ENCODE measurements at places on chromosomes 11 and 22.

DNA sequence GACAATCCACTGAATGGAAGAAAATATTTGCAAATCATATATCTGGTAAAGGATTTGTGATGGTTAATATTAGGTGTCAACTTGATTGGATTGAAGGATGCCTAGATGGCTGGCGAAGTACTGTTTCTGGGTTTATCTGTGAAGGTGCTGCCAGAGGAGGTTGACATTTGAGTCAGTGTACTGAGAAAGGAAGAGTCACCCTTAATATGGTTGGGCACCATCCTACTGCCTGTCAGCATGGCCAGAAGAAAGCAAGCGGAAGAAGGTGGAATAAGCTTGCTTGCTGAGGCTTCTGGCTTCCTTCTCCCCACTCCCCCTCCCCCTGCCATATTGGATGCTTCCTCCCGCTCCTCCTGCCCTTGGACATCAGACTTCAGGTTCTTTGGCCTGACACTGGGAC, 101.9 kb downstream of the GAB2 start:
- no peak for DNase-seq

GRCh38 chr11:84965484-84965883, 661.7 kb downstream of the DLG2 start:
- DNase-seq = no peak

DNA sequence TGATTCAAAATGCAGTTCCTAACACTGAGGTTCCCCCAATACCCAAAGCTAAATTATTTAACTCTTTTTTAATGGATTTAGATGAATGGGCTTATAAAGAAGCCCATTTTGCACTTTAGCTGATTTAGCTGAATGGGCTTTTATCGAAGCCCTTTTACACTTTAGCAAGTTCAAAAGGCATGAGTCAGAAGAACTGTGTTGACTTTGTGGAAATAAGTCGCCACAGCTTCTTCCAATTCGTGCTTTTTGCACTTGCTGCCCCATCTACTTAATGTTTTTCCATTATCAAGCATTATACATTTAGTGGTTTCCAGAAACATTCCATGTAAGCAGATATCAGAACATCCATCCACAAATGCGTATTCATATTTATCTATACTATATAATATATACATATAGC, 20.5 kb upstream of the GRIA4 start:
- DNase-seq = no peak

- peak; percentile 49 for DNase-seq
Measured at GRCh38 chr11:613369-613968, 2.3 kb downstream of the IRF7 start.

DNA sequence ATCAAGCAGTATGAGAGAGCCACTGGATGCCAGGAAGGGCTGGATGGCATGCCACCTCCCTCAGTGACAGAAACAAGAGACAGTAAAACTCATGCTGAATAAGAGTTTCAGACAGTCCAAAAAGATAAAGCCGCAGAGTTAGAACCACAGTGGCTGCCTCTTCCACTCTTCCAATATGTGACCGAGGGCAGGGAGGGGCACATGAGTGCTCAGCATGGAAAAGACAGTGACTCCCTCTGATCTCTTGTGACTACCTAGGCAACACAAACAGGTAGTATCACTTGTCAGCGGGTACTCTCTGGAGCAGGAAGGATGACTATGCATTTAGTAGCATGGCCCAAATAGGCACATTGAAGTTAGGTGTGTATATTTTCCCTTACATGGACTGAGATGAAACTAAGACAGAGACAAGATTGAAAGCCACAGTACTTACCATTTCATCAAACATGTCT, 295.4 kb downstream of the CADM1 start:
- DNase-seq = no peak

GRCh38 chr11:91373497-91373896, 851.1 kb upstream of the FAT3 start:
- DNase-seq = no peak

GRCh38 chr11:116640641-116641402, 132.0 kb downstream of the BUD13 start:
- DNase-seq = no peak

DNA sequence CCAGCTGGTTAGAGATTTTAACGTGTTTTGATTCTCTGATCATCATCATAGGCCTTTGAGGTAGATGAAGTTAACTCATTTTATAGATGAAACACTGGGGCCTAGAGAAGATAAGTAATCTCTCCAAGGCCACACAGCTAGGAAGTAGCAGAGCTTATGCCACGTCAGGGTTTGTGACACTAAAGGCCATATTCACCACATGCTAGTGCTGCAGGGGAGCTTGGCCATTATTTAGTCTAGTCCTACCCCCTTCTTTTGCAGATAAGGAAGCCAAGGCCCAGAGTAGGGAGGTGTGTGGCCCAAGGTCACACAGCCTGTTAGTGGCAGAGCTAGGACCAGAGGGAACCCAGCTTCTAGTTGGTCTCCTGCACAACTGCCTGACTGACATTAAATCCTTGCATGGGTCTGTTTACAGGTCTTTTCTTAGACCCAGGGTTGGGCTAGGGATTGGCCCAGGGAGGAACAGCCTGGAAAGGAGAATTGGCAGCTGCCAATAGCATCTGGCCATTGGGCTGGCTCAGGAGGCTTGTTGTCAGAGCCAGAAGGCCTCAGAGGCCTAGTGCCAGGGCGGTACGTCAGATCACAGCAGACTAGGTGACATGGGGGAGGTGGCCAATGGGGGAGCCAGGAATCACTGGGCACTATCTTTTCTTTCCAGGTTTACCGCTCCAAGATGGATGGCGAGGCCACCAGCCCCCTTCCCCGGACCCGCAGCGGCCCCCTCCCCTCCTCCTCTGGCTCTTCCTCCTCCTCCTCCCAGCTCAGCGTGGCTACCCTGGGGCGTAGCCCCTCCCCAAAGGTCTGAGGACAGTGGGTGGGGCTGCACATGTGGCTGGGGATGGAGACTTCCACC, 36.0 kb downstream of the PHLDB1 start:
- DNase-seq = no peak

DNA sequence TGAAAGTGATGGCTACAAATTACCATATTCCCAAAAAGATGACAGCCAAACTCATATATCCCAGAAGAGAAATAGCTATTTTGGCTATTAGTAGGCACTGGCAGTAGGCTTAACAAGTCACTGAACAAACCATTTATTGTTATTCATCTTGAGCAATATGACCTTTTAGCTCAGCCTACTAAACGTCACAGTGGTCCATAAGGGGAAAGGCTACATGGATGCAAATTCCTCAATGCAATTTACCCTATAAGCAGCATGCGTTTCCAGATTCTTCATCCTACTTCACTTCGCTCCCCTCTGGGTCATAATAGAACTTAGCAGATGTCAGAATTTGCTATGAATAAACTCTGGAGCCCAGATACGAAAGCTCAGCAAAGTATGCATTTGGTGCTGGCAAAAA, 114.0 kb downstream of the SIK3 start:
- no peak for DNase-seq

- DNase-seq = no peak
Measured at GRCh38 chr11:29305456-29306232, 711.2 kb downstream of the KCNA4 start.

DNA sequence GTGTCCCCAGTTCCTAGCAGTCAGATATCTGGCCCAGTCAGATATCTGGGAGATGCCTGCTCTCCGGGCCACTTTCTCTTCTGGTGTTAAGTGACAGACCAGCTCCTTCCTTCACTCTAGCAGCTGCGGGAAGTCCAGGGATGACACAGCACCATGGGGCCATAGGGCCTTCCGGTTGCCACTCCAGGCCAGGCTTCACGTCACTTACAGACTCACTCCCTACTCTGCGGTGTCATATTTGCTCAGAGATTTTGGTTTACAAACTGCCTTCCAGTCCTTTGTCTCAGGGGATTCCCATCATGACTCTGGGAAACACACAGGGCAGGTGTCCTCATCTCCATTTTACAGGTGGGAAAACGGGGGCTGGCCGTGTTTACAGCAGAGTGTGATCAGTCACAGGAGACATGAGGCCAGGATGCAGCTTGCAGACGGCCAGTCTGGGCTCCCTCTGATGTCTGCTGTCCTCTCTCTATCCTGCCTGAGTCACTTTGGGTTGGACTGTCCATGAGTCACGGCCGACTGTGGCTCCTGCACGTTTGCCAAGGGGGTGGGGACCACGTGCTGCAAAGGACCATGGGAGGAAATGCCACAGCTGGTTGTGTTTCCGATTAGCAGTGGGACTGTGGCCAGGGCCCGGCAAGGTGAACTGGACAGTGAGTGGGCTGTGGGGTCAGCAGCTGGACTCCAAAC, 8.2 kb upstream of the TBC1D22A start:
- peak; percentile 97 for DNase-seq

DNA sequence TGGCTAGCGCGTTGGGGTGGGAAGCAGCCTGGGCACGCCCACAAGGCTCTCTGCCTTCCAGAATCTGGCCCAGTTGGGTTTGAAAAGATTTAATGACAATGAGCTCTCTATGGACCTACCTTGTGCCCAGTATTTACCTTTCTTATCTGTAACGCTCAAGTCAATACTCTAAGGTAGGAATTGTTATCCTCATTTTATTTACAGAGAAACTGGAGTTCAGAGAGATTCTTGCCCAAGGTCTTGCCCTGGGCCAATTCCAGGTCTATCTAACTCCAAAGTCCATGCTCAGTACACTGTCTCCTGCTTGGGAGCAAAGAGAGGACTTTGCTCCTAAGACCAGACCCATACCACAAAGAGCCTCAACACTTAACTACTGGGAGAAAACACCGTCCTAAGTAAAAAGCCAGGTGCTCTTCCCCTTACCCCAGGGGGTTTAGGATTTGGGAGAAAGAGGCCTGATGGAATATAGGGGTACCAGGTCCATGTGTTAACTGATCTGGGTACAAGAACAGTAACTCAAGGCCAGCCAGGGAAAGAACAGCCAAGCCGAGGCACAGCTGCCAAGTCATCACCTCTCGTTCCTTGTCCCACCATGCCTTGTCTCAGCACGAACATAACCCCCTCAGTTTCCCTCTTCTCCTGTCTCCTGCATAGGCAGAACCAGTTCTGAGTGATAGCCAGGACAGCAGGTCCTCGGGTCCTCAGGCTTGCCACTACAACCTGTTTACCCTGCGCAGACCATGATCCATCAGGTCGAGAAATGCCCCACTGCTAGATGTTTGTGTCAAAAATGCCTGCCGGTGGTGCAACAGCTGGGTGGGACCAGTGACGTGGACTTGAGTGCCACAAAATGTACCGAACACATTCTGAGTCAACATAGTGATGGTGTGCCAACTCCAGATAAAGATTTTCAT, 14.6 kb downstream of the APOA4 start:
- peak; percentile 79 for DNase-seq

- DNase-seq = no peak
Measured at GRCh38 chr11:104005234-104005855, 31.1 kb upstream of the DDI1 start.

GRCh38 chr11:47415091-47415854, 6.9 kb downstream of the SLC39A13 start:
- DNase-seq = no peak
